ENCODE measurements at places on chromosomes 4 and X.

GRCh38 chrX:128052303-128052702, at the start of gene ACTRT1:
Gene ACTRT1 (minus strand): TSS chrX:128052403. CDS start chrX:128052206, 197 bp downstream.
- DNase-seq: no peak

DNA sequence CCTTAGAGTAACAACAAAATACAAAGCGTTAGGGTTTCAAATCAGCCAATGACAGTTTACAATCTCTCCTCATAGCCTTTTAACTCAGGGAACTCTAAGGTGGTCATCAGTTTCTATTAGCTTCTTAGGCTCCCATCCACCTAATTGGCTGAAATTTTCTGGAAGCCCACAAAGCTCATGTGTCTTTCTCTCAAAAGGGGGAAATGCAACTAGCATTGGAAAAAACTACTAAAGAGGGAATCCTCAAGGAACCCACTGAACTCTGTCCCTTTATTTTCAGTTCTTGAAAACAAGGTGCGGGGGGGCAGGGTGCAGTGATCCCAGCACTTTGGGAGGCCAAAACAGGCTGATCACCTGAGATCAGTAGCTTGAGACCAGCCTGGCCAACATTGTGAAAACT, 56.4 kb downstream of the PDGFC start:
- no peak for DNase-seq

DNA sequence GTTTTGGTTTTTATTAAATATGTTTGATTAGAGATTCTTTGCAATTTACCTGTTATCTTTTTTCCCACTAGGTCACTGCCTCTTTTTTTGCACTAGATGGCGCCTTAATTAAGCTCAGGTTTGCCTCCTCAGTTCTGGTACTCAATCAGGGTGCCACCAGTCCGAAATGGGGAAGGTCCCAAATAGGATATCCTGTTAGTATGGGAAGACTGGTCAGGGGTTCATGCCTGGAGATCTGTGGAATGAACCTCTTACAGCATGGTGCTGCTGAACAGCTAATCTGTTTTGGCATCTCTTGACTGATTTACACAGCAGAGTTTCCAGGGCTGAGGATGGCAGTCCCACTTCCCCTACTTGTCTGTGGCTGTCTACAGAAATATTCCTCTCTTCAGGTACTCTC, 24.2 kb upstream of the VSIG1 start:
- DNase-seq: peak; percentile 6

GRCh38 chr4:171519457-171519856, 293.7 kb upstream of the GALNTL6 start:
- DNase-seq: no peak

DNA sequence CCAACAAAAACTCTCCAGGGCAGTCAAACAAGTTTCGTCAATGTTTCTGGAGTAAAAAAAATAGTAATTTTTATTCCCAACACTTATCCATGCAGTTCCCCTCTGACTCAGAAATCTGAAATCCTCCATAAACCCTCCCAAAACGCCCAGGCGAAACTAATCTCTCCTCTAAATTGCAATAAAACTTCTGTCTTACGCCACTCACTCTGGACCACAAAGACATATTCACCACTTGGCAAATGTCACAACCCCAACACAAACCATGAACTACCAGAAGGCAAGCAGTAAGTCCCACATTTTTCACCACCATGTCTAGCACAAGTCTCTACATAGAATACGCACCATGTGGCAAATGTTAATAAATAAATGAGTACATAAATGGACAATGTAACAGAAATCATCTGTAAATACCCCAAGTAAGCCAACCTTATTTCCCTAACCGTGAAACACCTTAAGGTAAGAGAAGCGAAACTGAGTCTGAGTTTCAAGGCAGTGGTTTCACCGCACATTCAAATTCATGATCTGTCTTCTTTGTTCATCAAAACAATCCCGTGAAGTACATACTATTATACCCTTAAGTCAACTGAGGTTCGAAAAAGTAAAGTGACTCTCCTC, 1.6 kb downstream of the PAPSS1 start:
- DNase-seq: no peak

GRCh38 chr4:1241466-1241935, 7.4 kb downstream of the CTBP1 start:
- no peak for DNase-seq

DNA sequence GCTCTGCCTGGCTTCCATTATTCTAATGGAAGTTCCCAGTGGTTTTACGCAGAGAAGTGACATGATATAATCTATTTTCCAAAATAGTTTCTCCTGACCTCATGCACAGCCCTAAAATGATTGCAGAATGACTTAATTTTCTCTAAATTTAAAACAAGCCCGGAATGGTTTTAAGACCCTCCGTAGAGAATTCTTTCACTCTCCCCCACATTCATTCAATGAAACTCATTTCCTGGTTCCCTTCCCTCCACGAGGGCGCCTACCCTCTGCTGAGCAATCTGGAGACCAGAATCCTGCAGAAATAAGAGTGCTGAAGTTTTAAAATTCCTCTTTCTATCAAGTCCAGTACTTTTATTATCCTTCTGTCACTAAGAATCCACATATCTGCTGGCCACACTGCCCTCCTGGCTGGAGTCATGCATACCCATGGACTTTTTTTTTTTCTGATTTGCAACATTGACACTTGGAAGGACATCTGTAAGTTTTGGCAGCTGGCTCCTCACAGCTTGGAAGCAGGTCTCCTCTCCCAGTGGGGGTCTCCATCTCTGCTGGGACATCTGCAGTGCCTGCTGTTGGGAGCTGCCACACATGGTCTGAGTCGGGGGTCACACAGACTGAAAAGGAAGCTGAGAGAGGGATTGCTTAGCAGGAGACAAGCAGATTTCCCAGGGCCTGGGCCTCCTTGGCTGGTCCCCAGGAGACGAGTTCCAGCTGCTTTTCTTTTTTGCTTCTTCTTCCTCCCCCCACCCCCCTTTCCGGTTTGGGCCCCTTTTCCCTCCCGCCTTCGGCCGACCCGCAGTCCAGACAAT, 86.1 kb downstream of the SOWAHB start:
- DNase-seq: no peak

DNA sequence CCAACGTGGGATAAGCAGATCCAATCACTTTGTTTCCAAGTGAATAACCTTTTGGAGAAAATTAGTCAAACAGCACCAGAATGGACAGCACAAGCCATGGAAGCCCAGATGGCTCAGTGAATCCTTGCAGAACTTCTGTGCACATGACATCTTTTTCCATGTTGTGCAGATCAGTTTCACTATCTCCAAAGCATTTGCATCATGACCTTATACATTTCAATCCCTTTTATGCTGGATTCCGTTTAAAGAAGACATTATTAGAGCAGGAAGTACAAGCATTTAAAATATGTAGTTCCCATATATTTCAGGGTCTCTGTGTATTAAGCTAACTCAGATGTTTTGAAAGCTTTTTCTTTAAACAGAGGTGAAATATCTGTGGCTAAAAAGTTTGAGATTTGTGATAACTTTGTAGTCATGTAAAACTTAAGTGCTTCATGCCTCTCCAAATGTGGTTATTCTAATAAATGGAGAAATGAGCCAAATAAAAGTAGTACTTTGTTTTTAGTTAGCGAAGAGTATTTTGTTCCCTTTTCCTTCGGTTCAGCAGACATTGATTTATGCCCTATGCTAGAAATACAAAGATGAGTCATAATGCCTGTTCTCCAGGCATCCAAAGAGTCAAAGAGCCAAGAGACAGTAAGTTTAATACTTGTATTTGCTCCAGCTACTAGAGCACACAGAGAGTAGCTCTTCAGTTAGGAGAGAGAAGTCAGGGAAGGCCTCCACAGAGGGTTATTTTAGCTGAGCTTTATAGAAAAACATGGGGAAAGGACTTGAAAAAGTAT, 39.0 kb downstream of the PLAC8 start:
- no peak for DNase-seq

- no peak for DNase-seq
These were observed 2.6 kb downstream of the GIMD1 start for GRCh38 chr4:106366026-106366425.

DNA sequence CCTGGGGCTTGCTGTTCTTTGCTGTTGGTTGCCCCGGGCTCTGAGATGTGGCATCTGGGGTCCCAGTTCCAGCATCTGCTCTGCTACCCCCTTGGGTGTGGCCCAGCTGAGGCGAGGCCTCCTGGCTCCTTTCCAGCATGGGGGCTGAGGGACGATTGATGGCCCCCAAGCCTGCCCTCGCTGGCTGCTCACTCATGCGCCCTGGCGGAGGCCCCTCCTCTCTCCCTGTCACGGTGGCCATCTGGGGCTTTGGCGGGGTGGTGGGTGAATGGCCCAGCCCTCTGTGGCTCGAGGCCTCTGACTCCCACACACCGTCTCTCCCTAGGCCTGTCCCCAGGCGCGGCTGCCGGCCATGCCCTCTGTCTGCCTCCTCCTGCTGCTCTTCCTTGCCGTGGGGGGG, 1.8 kb downstream of the PLXNA3 start:
- no peak for DNase-seq

DNA sequence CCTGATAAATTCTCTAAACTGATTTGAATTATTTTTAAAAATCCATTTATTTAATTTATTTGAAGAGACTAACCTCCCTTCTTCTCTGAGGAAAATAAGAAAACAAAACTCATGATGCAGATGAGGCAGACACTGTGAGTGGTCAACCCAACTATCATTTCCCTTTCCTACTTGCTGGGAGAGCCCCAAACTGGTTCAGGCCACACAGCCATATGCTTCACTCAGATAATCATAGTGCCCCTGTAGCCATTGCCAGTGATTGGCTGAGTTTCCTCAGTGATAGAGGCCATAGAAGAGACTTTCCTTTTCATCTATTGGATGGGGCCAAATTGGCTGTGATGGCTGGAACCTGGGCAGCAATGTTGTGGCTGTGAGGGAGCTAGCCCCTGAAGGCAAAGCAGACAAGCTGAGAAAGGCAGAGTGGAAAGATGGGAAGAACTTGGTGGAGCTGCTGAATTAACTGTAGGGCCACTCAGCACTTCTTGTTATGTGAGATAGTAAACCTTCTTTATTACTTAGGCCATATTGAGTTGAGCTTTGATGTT, 49.8 kb downstream of the RAB33B start:
- no peak for DNase-seq

DNA sequence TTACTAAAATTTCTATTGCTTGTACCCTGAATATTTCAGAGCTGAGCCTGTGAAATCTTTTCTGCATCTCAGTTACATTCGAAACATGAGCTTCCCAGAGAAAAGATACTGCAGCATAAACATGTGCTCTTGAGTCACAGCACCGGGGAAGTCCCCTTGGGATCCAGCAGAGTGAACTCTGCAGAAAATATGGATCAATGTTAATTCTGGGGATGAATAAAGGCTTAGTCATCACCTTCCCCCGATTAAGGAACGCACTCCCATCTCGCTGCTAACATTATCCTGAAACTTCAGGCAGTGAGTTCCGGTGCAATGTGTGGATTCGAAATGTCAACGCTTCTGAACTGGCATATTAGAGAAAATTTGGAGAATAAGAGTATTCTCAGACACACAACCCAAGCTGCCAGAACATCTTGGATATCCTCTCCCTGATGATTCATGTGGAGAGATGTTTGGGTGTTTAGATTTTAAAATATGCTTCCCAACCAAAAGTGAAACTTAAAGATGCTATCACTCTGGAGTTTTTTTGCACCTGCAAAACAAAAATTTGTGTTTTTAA, 90.8 kb downstream of the IRF2 start:
- DNase-seq: no peak

GRCh38 chrX:120672841-120673530, 43.1 kb upstream of the C1GALT1C1 start:
- no peak for DNase-seq

DNA sequence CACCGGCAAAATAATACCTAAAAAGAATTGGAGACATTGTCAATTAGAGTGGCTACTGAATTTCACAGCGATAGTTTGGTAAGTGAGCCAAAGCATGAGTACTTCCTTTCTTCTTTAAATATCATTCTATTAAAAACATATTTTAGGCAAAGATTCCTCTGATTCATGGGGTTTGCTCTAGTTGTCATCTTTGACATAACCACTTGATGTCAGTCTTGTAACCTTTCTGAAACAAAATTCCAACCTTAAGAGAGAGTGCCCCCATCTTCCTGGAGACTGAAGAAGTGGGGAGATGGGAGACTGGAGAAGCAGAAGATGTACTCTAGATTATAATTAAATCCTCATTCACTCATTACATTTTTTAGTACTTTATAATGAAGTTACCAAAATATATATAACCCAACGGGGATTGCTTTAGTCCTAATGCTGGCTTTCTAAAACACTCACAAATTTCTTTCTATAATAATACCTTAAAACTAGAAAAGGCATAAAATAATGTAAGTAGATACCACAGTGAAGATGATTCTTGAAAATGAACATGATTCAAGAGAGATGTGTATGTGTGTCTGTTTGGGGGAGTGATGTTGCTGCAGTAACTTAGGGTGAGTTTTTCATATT, 96.4 kb downstream of the EMCN start:
- DNase-seq: no peak

DNA sequence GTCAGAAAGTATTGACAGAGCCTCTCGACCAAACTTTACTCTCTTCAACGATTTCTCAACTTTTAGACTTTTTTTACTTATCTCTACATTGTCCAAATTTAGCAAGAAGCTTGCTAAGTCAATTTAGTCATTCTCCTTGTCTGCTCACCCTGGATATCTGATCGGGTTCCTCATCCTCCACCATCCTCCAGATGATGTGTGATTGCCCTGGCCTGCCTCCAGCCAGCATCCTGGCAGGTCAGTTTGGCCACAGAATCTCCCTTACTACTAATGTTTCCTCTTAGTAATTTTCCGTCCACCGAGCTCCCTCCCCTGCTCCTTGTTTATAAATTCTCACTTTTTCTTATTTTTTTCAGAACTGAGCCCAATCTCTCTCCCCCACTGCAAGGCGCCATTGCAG, 167.9 kb upstream of the ZFP42 start:
- DNase-seq: no peak

DNA sequence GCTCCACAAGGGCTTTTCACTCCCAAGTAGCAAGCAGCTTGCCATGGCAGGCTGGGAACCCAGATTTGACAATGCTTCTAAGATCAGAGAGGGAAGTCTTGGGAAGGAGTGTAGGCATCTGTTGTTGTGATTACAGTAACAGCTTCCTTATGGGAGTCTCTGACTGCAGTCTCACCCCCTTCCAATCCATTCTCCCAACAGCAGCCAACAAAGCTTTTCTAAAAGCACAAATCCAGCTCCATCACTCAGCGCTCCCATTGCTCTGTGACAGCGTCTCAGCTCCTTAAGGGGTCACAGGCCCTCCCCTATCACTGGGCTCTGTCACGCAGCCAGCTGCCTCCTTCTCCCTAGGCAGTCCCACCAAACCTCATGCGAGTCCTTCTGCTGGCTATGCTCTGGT, 7.1 kb downstream of the IGFBP7 start:
- no peak for DNase-seq

- DNase-seq: peak; percentile 12
These were observed 30.9 kb downstream of the RNF212 start for GRCh38 chr4:1082215-1083182.

DNA sequence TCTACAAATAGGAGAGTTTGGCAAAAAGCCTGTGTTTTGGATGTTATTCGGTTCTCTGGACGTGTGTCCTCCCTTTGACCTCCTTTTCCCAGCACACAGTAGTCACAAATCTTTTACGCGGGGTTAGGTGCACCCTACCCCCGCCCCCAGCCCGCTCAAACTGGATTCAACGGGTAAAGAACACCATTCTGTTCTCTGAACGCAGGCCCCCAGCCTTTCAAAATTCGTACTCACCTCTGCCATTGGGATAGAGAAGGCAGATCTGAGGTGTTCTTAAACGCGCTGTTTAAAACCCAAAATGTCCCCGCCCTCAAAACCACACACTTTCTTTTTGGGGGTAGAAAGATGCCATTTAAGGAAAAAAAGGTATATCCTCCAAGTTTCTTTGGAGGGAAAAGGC, 2.7 kb downstream of the LEF1 start:
- peak; percentile 58 for DNase-seq
